CD4-positive, alpha-beta T cell treated with Interleukin-2 at 100 ng/mL for 4 hours (primary cell): ENCODE measurements at places on chromosomes 4 and X.

DNA sequence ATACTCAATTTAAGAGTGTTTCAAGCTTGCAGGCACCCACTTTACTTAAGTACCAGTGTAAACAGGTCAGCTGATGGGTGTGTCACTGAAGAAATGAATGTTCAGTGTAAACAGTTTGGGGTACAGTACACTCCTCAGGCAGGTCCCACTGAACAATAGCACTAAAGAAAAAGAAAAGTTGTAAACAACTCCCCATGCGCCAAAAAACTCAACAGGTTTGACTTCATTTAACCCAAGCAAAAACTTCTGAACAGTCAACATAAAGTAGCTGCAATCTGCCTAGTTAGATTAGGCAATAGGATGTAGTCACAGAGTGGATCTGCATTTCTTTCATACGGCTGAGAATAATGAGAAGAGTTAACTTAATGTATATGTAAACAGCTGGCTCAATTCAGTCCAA lies 93.2 kb downstream of the FAM13A start:
- DNase-seq: no peak

- no peak for DNase-seq
Measured at GRCh38 chr4:98780926-98781325, 122.5 kb upstream of the TSPAN5 start.

DNA sequence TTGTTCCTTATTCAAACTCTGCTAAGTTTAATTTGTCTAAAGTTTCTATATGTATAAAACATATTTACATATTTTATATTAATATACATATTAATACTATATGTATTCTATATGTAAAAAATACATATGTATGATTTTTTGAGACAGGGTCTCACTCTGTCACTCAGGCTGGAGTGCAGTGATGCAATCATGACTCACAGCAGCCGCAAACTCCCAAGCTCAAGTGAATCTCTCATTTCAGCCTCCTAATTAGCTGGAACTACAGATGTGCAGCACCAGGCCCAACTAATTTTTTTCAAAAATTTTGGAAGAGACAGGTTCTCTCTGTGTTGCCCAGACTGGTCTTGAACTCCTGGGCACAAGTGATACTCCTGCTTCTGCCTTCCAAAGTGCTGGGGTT lies 684.9 kb downstream of the TRAM1L1 start:
- DNase-seq: no peak

- DNase-seq: no peak
Measured at GRCh38 chrX:108558217-108558616, 118.6 kb downstream of the COL4A5 start.
